NCI-H345 (cell line): ENCODE measurements at places on chromosomes 7 and 10.

GRCh38 chr7:81004098-81004497 is 85.2 kb upstream of the SEMA3C start:
- no peak for DNase-seq

- DNase-seq, result no peak
These were observed 337.5 kb downstream of the RPS24 start for GRCh38 chr10:78371136-78371535.

DNA sequence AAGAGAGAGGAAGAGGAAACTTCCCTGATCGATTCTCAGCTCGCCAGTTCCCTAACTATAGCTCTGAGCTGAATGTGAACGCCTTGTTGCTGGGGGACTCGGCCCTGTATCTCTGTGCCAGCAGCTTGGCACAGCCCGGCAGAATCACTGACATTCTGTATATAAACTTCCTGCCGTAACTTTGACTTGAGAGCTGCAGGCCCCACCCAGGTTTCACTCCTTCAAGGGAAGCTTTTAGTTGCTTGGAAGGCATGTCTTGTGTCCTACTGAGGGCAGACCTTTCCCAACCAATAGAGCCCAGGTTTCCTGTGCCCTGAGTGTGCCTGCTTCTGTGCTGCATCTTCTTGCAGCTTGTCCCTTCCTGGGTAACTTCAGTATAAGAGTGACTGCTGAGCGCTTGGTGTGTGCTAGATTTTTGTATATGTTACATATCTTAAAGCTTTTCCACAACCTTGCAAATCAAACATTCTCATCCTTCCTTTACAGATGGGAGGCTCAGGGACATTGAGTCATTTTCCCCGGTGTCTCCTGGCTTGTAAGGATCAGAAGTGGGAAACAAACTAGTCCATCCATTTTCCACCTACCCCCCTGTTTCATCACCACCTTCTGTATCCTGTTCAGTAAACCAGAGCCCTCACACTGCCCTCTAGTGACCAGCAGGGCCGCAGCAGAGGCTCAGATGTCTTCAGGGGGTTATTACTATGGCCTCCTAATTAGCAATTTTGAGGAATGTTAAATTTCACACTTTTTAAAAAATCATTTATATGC is 225.2 kb upstream of the PRSS58 start:
- DNase-seq, result peak; percentile 39

- DNase-seq, result no peak
These were observed 104.7 kb downstream of the CPXM2 start for GRCh38 chr10:123786896-123787295.

DNA sequence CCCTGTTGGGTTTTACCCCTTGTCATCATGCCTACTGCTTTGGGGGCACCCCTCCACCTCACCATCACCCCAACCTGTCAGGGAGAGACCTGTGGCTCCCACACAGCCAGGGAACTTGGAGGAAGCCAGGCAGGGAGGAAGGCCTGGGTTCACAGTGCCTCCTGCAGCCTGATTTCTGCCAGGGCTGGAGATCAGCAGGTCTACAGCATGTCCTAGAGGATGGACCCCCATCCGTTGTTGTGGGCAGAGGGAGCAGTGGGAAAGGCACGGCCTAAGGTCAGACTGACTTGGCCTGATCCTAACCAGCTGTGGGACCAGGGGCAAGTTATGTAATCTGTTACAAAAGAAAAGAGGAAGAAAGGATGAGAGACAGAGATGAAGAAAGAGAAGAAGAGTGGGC is 28.2 kb downstream of the ZCCHC24 start:
- DNase-seq, result no peak

GRCh38 chr10:122648599-122649428 is 50.8 kb downstream of the C10orf120 start:
- DNase-seq, result peak; percentile 43

GRCh38 chr7:131320603-131321002 is 7.1 kb upstream of the MKLN1 start:
- DNase-seq, result no peak

GRCh38 chr7:94378356-94378755 is 16.3 kb upstream of the COL1A2 start:
- no peak for DNase-seq

GRCh38 chr7:18706670-18707069 is 211.1 kb downstream of the HDAC9 start:
- DNase-seq, result no peak

DNA sequence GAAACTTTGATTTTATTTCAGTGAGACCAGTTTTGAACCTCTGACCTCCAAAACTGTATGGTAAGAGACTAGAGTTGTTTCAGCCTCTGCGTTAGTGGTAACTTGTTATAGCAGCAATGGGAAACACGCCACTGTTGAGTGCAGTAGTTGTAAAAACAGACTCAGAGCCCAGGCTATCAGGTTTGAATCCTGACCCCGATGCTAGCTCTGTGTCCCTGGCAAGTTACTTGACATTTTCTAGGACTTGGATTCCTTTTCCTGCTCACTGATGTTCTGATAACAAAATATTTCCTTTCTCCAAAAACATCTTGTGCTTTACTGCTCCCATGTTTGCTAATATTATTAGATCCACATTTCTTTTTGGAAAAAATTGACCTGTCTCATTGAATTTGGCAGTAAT is 131.0 kb downstream of the PLXDC2 start:
- DNase-seq, result no peak

DNA sequence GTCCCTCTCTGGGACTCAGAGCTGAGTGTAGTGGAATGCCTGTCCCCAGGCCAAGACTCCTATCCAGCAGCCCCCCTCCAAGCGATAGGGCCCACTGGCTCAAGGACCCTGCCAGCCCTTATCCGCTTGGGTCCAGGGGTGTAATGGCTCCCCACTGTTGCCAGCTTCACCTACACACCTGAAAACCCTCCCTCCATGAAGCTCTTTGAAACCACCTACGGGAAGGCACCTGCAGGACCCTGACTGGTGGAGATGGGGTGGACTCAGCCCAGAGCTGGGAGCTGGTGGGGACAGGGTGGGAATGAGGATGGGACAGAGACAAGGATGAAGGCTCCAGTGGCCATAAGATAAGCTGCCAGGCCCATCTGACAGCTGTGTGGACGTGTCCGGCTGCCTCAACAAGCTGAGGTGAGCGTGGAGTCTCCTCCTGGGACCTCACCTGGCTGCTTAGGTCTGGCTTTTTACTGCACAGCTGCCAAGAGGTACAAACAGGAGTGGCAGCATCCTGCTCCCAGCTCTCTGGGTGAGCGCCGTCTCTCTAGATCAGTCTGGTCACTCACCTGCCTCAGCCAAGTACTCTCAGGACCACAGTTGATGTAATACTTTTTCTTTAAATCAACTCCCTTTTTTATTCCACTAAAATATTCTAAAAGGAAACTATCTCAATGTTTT is 41.9 kb downstream of the DRGX start:
- DNase-seq, result no peak

DNA sequence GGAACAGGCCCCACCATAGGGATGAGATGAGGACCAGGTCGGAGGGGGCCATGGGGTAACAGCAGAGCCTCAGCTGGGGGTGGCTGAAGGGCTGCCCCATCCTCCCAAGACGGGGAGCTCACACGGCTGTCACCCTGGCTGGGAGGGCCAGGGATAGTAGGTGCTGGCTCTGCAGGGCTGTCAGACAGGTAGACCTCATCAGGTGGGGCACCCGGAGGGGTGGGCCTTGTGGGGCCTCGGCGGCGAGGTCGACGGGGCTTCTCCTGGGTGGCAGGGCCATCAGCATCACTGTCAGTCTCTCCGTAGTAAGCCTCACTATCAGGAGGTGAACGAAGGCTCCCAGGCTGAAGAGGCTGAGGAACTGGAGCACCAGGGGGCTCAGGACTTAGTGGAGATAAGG is 2.6 kb downstream of the SYNPO2L start:
- DNase-seq, result no peak

GRCh38 chr10:2874963-2875362 is 192.4 kb upstream of the PFKP start:
- no peak for DNase-seq

- no peak for DNase-seq
These were observed 85.4 kb downstream of the RNF32 start for GRCh38 chr7:156725936-156726335.

GRCh38 chr10:27518261-27518660 is 14.2 kb downstream of the RAB18 start:
- no peak for DNase-seq

DNA sequence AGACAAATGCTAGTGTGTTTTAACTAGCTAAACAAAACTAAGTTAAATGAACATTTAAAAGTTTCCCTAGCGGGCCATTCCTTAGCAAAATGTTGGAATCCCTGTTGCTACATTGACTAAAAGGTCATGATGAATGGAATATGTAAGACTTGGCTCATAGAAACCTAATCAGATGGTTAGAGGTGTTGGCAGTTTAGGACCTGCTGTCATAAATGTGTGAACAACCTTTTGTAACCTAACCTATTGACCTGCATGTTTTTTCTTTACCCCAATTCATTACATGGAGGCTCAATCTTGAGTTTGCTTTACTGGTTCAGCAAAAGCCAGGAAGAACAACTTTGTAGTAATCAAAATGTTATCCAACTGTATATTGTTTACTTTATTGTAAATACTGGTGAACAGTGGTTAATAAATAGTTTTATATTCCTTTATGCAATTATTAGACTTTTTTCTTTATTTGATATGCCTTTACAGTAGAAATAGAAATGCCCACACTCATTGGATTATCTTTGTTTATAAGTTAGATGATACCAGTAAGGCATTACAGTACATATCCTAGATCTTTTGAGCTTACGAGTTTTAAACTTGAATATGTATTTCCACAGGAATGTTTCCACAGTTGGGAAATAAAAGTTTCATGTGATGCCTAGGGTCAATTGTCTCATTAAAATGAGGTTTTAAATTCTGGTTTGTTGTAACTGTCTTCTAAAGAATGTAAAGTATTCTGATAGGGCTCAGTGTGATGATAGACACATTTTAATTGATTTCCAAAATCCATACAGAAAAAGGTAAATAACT is 11.6 kb downstream of the CBX3 start:
- no peak for DNase-seq

GRCh38 chr7:148809856-148810255 is 74.2 kb downstream of the EZH2 start:
- no peak for DNase-seq

DNA sequence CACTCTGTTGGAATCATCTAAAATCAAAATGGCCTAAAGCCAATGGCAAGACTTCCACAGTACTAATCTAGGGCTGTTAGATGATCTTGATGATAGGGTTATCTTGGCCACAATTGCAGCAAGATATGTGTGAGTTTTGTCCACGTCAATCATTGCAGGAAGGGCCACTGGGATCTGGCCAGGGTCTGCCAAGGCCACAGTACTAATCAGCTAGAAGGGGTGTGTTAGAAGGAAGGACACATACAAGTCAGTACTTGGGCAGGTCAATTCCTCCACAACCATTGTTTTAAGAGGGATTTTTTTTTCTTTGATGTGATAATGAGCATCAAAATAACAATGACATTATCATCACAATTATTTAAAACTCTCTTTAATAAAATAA is 1.6 kb downstream of the LMOD2 start:
- no peak for DNase-seq

- DNase-seq, result no peak
These were observed 898.2 kb downstream of the CCSER2 start for GRCh38 chr10:85226596-85226995.

DNA sequence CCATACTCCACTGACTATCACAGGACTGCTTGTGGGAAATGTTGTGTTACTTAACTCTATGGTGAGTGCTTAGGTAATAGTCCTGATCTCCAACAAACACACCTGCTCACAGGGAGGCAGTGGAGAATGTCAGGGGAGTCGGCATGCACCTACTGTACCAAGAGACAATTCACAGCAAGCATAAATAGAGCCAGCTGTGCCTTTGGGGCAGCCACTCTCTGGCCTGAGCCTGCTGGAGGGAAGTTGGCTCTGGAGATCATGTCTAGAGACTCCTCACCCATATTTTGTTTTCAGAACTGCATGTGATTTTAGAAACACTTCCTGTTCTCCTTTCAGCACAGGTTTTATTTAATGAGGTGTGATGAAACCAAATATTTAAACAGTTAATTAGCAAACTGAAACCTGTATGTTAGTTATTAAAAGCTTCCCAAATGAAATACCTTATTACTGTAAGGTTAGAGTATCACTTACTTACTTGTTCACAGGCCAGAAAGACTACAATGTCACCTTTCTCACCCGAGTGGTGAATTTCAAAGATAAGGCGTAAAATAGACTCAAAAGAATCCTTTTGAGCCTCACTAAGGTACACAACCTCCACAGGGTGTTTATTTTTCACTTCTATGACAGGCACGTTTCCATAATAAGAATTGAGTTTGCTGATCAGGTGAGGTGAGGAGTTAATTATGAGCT is 21.8 kb downstream of the DHX32 start:
- peak; percentile 61 for DNase-seq

DNA sequence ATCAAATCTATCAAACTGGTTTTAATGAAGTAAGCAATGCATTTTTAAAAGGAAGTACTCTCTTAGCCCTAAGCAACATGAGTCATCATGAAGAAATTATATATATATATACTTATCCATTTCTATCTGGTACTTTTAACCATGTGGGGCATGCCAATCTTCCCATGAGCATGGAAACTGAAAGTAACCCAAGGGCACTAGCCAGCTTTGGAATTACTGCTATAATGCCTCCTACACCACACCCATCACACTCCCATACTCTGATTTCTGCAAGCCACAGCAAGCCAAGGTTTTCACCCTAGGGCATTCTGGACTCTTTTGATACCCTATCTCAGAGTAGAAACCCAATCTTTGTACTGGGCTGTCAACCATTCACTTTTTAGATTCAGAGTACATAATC is 204.6 kb downstream of the IMMP2L start:
- DNase-seq, result no peak

DNA sequence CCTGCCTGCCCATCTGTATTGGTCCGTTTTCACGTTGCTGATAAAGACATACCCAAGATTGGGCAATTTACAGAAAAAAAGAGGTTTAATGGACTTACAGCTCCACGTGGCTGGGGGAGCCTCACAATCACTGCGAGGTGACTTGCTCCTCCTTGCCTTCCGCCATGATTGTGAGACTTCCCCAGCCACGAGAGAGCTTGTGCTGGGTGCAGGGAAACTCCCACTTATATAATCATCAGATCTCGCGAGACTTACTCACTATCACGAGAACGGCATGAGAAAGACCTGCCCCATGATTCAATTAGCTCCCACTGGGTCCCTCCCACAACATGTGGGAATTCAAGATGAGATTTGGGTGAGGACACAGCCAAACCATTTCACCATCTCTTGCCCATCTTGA is 111.8 kb downstream of the MYL10 start:
- no peak for DNase-seq

- no peak for DNase-seq
These were observed 130.6 kb downstream of the MPP7 start for GRCh38 chr10:28172223-28172610.
